ENCODE measurements at places on chromosomes 16 and 17. TPM values are rescaled to one million over a fixed set of nuclear protein-coding genes. Genes with fewer than 3 reads are reported as not detected.

- H3K4me3 ChIP-seq: no peak overlapping the region
- no peaks in the 10 kb centered on the region for H3K36me3 ChIP-seq
- peak overlapping the region; percentile 17 for H3K27ac ChIP-seq
- peak; percentile 62 for DNase-seq
These were observed 188.1 kb upstream of the ZNF469 start for GRCh38 chr16:88194397-88195268.

GRCh38 chr17:68455901-68456338 is 1.4 kb downstream of the WIPI1 start:
- peak overlapping the region; percentile 85 for H3K4me3 ChIP-seq
- peaks cover 22% of the 10 kb centered on the region for H3K36me3 ChIP-seq
- no peaks in the 10 kb centered on the region for H3K27me3 ChIP-seq
- no peak for DNase-seq

ZNF174 gene
- 7.7 TPM for total RNA-seq

TMEM11 gene
- 24.2 TPM for total RNA-seq
